Activated naive CD8-positive, alpha-beta T cell treated with anti-CD3 and anti-CD28 coated beads, Interleukin-2, amount 50 U/mL, for 24 hours (primary cell): ENCODE measurements at places on chromosomes 5 and 9.

GRCh38 chr9:129983891-129984290 is 59.1 kb downstream of the FNBP1 start:
- no peak for DNase-seq

- no peak for DNase-seq
Measured at GRCh38 chr5:151895660-151896030, 29.0 kb downstream of the GLRA1 start.

- no peak for DNase-seq
Measured at GRCh38 chr5:57447658-57448057, 35.0 kb downstream of the ACTBL2 start.

DNA sequence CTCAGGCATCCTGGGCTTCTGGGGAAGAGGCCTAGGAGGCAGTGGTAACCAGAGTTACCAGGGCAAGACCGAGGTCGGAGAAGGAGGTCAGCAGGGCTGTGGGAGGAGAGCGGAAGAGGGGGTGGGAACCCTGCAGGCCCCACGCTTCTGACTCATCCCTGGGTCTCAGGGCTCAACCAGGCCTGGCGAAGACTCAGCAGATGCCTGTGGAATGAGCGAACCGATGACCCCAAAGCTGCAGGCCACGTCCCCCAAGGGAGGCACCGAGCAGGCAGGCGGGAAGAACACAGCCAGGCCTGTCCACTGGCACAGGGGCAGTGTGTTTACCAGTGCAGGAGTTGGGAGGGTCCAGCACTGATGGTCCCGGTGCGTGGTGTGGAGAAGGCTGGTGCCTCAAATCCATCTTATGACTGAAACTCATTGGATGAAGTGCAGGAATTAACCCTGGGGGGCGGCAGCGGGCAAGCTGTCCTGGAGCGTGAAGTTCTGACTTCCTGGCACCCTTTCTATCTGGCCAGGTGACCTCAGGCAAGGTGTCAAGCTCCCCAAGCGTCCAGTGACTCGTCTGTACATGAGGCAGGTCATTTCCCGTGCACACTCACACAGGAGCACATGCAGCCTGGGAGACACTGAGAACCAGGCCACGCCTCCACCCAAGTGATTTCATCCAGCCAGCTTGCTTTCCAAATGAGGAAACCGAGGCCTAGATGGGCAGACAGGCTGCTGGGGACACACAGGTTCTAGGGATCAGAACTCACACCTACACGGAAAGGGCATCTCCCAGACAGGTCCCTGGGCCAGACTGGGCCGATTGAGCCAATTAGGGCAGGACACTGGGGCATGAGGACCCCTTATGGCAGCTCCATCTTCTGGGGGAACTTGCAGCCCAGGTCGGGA is 69.1 kb downstream of the ADAMTS2 start:
- no peak for DNase-seq

- DNase-seq = no peak
Measured at GRCh38 chr9:96417661-96418082, 498 bp downstream of the ZNF367 start.

- DNase-seq = no peak
Measured at GRCh38 chr9:100087218-100087617, 11.6 kb downstream of the ERP44 start.

DNA sequence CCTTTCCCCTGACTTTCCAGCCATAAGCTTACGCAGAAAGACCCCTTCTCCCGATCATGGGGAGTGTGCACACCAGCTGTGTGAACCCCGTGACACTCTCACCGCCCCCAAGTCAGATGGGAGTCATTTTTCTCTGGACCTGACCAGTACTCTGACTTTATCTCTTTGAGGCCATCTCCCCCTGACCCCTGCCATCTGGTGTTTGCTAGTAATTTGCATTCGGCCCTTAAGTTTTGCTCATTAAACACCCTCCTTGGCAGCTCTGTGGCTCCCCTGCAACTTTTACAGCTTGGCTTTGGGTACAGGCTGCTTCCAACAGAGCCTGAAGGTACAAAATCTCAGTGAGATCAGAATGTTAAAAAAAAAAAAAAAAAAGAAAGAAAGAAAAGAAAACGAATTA is 43.9 kb downstream of the PDZD2 start:
- no peak for DNase-seq

DNA sequence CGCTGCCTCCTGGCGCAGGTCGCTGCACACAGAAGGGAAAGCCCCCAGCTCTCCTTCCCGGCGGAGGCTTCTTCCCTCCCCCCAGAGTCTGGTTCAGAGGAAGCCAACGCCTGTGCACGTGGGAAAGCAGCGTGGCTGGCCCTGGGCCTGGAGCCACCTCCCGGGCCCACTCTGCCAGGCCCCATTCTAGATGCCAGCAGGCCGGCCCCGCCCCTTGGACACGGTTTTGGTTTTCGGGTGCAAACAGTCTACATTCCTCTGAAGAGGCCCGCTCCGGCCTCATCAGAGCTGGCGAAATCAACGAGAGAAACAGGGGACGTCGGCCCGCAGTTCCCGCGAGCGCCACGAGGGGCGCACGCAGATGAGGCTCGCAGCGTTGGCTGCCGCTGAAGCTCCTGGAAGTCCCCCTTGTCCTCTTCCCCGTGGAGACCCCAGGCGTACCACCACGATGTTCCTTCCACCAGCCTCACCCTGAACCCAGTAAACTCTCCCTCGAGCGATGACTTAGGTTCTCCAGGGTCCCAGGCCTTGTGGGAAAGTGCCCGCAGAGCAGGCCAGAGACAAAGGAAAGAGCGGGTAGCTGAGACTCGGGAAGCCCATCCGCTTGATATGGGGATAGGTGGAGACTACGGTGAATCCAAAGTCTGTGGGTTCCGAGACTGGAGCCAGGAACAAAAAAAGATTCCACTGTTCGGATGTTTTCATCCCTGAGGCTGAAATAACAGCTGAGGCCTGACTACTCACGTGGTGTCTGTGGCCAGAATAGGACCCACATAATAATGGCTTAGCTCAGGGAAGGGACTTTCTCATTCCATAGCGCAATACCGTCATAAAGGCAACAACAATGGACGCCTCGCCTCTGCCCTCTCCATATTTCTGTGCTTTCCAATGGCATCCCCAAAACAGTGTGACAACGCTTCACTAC is 64.2 kb downstream of the KLF4 start:
- DNase-seq = peak; percentile 72

DNA sequence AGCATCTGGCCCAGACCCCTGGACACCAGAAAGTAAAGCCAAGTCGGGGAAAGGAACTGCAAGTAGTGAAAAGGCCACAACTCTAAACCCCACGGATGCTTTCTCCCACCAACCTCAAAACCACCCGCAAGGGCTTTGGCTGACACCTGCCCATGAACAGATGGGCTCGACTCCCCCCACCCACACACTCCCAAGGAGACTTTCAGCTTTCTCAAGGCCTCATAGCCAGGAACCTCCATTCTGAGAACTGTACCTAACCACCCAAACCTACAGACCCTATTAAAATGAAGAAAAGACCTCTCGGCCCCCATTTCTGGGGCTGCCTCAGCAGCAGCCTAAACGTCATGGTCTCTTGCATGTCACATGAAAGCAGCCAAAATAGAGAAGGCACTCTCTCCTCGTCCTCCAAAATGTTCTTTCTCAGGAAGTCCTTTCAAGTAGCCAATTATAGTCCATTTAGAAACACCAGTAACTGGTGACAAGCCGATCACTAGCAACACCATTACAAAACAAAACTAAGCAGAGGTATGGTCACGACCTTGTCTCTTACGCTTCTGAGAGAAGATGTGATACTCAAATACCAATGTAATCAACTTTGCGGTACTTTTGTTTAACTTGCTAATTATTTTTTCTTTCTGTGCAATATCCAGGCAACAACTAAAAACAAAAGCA is 2.9 kb downstream of the B4GALT1 start:
- DNase-seq = peak; percentile 49

GRCh38 chr5:65672796-65673195 is 48.0 kb downstream of the SHLD3 start:
- no peak for DNase-seq

DNA sequence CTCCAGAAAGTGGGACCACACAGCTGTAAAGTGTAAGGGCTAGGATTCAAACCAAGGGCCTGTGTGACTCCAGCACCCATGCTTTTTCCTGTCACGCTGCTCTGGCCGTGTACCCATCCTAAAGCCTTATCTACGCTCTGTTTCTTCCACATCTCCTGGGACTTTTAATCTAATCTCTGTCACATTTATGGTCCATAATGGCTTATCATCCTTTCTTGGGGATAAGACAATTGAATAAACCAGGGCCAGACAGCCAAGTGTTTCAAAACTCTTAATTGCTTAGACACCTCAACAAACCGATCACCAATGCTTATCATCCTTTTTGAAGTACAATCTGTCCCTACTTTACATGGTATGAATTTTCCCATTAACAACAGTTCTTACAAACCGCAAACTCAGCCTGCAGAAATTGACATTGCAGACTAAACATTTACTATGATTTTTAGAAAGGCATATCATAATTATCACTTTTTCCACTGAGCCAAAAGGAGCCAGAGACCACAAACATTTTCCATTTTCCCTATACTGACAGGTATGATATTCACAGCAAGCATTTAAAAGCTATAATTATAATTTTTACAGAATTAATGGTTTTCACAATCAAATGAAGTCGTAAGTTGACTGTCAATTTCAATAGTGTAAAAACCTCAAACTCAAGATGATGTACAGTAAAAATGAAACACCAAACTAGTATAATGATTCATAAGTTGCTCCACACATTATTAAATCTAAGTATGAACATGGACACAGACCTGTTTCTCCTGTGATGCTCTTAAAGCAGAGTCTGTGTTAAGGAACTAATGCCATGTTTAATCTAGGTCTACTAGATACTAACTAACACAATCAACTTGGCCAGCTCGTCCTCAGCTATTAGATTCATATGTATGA is 99.5 kb downstream of the FBXW11 start:
- no peak for DNase-seq

DNA sequence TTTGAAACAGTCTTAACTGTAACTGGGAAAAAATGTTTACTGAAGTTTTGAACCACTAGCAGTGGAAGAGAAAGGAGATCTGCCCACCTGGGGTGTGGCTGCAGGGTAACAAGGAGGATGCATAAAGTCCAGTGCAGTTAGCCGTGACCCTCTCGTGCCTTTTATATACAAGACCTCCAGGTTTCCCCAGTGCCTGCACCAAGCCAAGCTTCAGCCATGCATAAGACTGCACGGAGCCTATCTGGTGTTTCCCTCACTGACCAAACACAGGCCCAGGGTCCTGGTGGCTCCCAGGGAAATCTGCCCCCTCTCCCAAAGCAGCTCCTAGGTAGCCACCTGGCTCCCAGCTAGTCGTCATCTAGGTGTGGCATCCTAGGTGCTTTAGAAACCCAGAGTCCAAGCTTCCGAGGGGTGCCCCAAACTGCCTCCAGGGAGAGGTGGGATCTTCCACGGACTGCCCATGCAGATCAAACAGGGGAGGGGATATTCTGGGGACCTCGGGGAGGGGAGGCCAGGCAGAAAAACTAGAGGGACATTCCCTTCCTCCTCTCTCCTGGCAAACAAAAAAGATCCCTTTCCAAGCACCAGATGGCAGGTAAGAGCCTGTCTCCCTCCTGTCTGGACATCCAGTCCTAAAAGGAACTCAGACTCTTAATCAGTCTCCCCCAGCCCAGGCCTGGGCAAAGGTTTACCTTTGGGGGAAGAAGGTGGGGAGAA is 2.7 kb downstream of the SHB start:
- DNase-seq = no peak

- DNase-seq = no peak
Measured at GRCh38 chr5:1805326-1805725, 4.1 kb downstream of the NDUFS6 start.

DNA sequence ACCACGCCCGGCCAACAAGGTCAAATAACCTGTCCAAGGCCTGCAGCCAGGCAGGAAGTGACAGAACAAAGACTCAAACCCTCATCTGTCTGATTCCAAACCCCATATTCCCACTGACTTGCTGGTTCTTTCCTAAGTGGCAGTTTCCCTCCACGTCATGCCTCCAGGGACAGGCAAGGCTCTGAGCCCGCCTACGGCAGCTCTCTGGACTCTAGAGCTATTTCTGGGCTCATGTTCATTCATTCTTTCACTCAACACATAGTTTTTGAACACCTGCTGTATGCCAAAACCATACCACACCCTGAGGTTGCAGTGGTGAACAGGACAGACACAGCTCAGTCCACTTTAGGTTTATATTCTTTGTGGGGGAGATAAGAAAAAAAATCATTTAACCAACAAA is 5.2 kb upstream of the FBP1 start:
- DNase-seq = no peak

- DNase-seq = no peak
Measured at GRCh38 chr9:98215821-98216220, 23.4 kb upstream of the CORO2A start.

DNA sequence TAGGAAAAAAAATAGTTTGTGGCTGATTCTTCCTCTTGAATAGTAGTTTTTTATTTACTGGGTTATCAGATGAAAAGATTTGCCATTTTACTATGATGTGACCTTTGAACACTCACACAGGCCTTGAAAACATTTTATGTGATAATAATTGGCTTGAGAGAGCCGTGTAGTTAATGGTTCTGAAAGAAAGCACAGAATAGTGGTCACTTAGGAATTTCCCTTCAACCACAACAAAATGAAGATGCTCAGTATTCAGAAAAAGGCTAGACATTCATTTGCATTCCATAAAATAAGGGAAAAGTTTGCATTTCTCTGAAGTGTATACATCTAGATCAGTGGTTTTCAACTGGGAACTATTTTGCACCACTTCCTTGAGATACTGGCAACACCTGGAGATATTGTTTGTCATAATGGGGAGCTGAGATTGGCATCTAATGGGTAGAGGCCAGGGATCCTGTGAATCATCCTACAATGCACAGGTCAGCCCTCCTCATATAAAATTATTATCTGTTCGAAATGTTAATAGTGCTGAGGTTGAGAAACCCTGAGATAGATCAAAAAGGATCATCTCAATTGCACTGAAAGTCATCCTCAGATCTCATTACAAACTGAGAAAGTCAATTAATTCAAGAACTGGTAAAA is 446.4 kb upstream of the CCNG1 start:
- no peak for DNase-seq

DNA sequence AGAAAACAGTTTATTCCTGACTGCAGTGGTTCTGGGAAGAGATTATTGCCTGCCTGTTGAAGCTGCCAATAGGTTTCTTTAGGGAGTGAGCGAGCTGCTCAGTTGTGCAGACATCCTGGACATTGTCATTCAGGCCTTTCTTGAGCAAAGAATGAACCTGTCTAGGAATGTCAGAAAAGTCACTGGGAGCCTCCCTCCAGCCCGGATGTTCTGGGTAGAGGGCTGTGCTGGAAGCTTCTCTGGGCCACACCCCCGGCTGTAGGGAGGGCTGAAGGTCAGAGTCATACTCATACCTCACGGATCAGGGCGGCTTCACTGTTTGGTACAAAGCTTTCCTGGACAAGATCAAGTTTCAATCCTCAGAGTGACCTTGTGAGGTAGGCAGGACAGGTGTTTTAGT is 33.4 kb upstream of the TBC1D2 start:
- DNase-seq = no peak

- no peak for DNase-seq
Measured at GRCh38 chr5:138230261-138230660, 17.1 kb upstream of the CDC23 start.
